Epithelial cell of umbilical artery (primary cell): ENCODE measurements at places on chromosomes 3 and 15. TPM values are rescaled to one million over a fixed set of nuclear protein-coding genes. Genes with fewer than 3 reads are reported as not detected.

PRR20G gene
- total RNA-seq = not detected in 2 replicates

GHRL gene
- total RNA-seq = not detected in 2 replicates

TMEM158 gene
- total RNA-seq = 2.6 and 15.8 TPM in 2 replicates

CYP11A1 gene
- total RNA-seq = not detected in 2 replicates

FYTTD1 gene
- total RNA-seq = 38.0 and 47.3 TPM in 2 replicates

ASB14 gene
- not detected in 2 replicates for total RNA-seq

FBXW12 gene
- not detected in 2 replicates for total RNA-seq

CSPG4 gene
- total RNA-seq = 0.32 and 1.2 TPM in 2 replicates

FAM107A gene
- total RNA-seq = 8.8 and 12.2 TPM in 2 replicates

SPINK8 gene
- not detected in 2 replicates for total RNA-seq

AMIGO3 gene
- total RNA-seq = 0.32 TPM in 1 of 2 replicates, not detected in the other

LIPC gene
- total RNA-seq = not detected in 2 replicates

GOLGA6D gene
- not detected in 2 replicates for total RNA-seq

HRH1 gene
- 17.2 and 17.9 TPM in 2 replicates for total RNA-seq

KY gene
- total RNA-seq = not detected in 2 replicates

MOBP gene
- total RNA-seq = not detected in 2 replicates

CTSH gene
- total RNA-seq = 1.5 and 2.3 TPM in 2 replicates

FEM1B gene
- 36.4 and 51.5 TPM in 2 replicates for total RNA-seq

HYAL2 gene
- 382 and 404 TPM in 2 replicates for total RNA-seq

LRRIQ4 gene
- total RNA-seq = not detected in 2 replicates

SLC22A14 gene
- total RNA-seq = not detected in 2 replicates

GRK7 gene
- total RNA-seq = not detected in 2 replicates

CLRN1 gene
- total RNA-seq = not detected in 2 replicates

CCDC13 gene
- 1.3 TPM in 1 of 2 replicates, not detected in the other for total RNA-seq

CSNK1G1 gene
- total RNA-seq = 18.8 and 26.3 TPM in 2 replicates

PPP2R3A gene
- 7.1 and 8.8 TPM in 2 replicates for total RNA-seq

SLC6A20 gene
- not detected in 2 replicates for total RNA-seq

KNG1 gene
- total RNA-seq = not detected in 2 replicates

PDCD7 gene
- 13.0 and 18.2 TPM in 2 replicates for total RNA-seq

EPHB1 gene
- 0.15 and 0.65 TPM in 2 replicates for total RNA-seq

LRRC2 gene
- total RNA-seq = 0.15 TPM in 1 of 2 replicates, not detected in the other

MCTP2 gene
- not detected in 2 replicates for total RNA-seq

DOCK3 gene
- under 0.01 TPM in 2 replicates for total RNA-seq

HDC gene
- not detected in 2 replicates for total RNA-seq

PRTG gene
- 2.9 and 4.7 TPM in 2 replicates for total RNA-seq

GOLGA6L9 gene
- 0.97 and 2.0 TPM in 2 replicates for total RNA-seq

IMP3 gene
- total RNA-seq = 96.5 and 103 TPM in 2 replicates

USP3 gene
- total RNA-seq = 41.6 and 48.3 TPM in 2 replicates

TMEM212 gene
- total RNA-seq = under 0.01 TPM in 1 of 2 replicates, not detected in the other

ISLR gene
- total RNA-seq = under 0.01 and 0.30 TPM in 2 replicates

CPNE9 gene
- not detected in 2 replicates for total RNA-seq

ARL6 gene
- 9.4 and 14.6 TPM in 2 replicates for total RNA-seq

CLDN18 gene
- not detected in 2 replicates for total RNA-seq

CCDC9B gene
- 19.5 and 28.4 TPM in 2 replicates for total RNA-seq

PLA2G4E gene
- not detected in 2 replicates for total RNA-seq

C3orf52 gene
- total RNA-seq = 4.2 and 4.6 TPM in 2 replicates

AHSG gene
- total RNA-seq = not detected in 2 replicates

HTR3E gene
- not detected in 2 replicates for total RNA-seq

TF gene
- under 0.01 TPM in 1 of 2 replicates, not detected in the other for total RNA-seq
